NCI-H2107 (cell line): ENCODE measurements at places on chromosomes 2 and 18.

- DNase-seq = no peak
These were observed 23.5 kb downstream of the KDM3A start for GRCh38 chr2:86464652-86465051.

DNA sequence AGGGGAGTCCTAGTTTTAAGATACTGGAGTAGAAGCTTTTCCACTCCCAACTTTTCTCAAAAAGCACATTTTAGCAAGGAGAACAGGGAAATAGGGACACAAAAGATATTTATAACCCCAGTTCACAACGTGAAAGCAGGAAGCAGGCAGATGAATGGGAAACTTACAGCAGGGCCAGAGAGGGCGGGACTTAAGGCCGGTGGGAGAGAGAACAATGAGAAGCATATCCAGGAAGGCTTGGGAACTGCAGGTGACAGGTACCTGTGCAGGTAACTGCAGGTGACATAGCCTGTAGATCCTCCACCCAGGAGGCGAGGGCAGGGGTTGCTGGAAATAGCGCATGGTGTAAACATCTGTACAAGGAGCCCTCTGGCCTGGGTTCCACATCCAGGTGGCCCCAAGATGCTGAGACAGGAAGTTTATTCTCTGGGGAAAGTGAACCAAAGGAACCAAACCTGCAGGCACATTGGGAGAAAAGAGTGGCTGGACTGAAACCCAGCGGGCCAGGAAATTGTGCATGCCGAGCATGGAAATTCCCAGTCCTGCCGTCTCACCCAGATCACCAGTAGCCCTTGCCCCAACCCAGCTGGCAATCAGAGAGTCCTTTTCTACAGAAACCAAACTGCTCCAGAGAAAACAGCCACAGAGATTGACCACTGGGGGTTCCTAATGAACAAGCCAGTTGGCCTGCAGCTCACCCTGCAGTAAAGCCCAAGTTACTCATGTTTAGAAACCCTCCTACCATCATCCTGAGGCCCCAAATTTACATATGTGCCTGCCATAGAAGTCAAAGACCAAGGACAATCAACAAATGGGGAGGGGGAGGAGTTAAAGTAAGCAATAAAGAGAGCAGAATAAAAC, 24.3 kb upstream of the COL6A3 start:
- DNase-seq = no peak

DNA sequence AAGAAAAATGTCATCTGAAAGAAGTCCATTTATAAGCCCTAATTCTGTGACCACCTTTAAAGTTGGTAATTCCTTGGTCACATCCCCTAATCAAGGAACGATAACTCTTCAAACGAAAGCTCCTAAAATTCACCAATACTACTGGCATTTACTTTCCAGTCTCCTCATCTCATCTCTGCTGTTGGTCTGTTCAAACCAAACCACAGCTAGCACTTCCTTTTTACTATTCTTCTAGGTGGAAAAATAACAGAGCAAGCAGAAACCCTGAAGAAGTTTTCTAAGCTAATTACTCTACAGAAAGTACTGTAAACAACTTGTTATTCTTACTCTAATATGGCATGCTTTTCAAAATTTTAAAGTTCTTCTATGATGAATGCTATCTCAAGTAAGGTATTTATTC, 21.6 kb downstream of the TIA1 start:
- DNase-seq = no peak

GRCh38 chr2:188410504-188411235, 119.0 kb downstream of the GULP1 start:
- no peak for DNase-seq

GRCh38 chr2:46135958-46136357, 161.2 kb upstream of the EPAS1 start:
- no peak for DNase-seq

- no peak for DNase-seq
These were observed 4.6 kb upstream of the GALM start for GRCh38 chr2:38661306-38661705.

- DNase-seq = no peak
These were observed 372.0 kb downstream of the GALNT13 start for GRCh38 chr2:154243685-154244084.

DNA sequence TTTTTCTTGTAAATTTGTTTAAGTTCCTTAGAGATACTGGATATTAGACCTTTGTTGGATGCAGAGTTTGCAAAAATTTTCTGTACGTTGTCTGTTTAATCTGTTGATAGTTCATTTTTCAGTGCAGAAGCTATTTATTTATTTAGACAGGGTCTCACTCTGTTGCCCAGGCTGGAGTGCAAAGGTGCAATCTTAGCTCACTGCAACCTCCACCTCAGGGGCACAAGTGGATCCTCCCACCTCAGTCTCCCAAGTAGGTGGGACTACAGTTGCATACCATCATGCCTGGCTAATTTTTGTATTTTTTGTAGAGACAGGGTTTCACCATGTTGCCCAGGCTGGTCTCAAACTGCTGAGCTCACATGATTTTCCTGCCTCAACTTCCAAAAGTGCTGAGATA, 568.2 kb upstream of the REG3G start:
- no peak for DNase-seq

DNA sequence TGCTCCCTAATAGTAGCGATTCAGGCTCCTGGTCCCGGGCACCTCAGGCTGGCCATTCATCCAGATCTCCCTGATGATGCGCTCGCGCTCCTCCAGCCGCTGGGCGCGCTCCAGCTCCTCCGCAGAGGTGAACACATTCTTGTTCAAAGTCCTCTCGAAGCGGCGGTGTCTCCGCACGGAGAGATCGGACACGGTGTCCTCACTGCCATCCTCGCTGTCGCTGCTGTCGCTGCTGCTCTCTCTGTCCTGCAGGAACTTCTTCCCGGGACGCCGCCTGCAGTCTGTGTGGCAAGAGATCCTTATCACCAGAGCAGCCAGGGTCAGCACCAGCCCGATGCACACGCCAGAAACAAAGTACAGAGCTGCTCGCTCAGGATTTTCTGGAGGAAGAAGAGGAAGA, 67.5 kb downstream of the EVA1A start:
- DNase-seq = no peak

- DNase-seq = peak; percentile 33
These were observed 615 bp downstream of the GORASP2 start for GRCh38 chr2:170929686-170930050.

DNA sequence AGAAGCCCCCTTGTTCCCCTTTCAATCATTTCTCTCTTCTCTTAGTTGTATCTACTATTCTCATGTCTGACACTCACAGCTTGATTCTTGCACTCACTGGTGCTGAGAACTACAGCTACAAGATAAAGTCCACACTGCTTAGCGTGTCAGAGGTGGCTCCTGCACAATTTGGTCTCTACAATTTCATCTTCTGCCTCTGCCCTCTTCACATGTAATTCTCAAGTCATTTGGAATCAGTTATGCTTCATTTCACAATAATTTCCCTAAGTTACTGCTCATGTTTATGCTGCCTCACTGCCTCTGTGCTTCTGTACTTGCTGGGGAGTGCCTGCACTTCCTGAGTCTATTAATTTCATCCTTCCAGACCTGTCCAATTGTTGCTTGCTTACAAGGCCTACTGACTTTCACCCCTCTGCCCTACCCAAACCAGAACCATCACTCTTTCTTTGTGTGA, 11.6 kb upstream of the NAB1 start:
- no peak for DNase-seq

DNA sequence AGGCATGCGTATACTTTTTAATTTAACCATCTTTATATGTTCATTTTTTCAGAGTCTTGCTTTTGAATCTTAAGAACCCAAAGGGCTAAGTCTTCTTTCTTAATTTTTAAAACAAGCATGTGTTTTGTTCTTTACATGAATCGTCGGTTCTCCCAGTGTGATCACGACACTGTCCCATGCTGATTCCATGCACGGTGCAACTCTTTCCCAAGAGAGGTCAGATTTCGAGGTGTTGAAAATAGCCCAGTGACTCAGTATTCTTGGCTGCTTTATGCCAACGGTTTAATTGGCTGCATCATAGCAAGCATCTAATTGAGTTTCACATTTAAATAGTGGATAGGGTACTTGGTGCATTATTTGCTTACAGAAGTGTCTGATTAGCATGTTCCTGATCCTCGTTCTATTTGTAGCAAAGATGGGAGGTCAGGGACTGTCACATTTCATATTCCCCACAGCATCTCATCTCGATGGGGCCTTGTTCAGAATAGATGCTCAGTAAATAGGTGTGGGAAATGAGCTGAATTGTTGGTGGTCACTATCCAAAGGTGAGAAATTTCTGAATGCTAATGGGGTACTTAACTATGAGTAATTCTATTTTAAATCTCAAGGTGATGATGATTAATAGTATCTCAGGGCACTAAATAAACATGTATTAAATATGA, 2.8 kb downstream of the NPAS2 start:
- no peak for DNase-seq

DNA sequence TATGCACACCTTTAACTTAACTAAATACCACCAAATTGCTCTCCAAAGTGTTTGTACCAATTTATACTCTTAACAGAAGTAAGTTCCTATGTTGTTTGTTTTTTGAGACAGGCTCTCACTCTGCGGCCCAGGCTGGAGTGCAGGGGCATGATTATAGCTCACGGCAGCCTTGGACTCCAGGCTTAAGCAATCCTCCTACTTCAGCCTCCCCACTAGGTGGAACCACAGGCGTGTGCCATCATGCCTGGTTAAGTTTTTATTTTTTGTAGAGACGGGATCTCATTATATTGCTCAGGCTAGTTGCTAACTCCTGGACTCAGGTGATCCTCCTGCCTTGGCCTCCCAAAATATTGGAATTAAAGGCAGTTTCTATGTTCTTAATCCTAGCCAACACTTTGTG, 13.1 kb upstream of the NAB1 start:
- no peak for DNase-seq

DNA sequence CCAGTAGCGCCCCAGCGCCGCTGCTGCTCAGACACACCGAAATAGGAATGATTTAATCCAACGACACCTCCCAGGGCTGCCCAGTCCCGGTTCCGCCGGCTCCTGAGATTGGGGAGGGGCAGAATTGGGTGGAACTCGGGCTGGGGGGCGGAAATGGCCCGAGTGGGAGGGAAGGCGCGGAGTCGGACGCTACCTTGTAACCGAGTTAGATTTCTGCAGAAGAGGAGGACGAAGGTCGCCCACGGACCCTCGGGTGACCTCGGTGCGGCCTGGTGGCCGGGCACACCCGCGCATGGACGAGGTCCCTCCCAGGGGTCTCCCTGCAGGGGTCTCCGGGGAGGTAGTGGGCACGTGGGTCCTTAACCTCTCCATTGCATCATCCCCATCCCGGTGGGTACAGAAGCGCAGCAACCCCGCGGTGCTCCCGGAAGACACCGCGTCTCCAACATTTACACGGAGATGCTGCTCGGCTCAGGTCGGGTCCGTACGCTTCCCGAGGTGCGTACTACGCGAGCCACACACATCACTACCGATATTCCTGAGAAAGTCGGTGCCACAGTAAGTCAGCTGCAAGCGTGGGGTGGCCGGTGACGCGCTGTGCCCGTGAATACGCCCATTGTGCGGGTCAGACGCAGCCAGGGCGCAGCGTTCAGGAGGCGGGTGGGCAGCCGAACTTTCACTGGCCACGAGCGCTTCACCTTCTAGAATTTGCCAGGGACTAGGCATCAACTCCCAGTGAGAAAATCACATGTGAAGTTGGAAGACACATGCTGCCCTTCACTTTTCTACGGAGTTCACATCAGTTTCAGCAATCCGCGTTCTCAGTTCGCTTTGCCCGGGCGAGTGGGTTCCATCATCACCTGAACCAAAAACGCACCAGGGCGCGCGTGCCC, 3.0 kb downstream of the ZNF516 start:
- no peak for DNase-seq

DNA sequence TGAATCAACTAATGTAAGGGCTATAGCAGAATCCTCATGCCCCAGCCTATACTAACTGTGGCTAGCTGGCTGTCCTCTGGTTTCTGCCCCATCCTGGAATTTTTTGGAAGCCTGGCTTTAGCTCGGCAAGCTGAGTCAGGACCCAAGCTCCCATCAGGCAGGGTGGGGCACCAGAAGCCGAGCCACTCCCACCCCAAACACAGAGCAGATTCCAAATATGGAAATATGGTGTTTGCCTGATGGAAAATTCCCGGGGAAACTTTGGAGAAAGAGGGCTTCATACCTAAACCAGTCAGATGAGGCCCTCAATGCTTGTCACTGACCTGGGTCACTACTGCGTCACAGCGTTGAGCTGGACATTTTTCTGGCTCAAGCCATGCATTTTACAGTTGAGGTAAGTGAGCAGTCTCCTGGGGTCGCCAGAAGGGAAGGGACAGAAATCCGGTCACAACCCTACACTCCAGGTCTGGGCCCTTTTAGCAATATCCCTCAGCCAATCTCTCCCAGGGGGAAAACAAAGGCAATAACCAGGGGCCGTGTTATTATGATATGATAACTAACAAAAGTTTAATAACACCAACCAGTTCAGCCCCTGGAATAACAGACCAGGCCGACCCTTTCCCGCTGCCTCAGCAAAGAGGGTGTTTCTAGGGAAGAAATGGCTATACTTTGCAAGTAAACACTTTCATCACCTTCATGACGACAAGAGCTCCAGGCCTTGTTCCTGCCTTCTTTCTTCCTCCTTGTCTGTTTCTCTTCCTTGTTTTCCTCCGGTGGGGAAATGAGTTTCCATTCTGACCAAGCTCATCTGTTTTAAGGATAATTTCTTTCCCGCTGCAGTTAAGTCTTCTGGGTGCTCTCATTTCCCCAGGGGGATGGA, 37.7 kb downstream of the PSD4 start:
- no peak for DNase-seq

GRCh38 chr2:226463154-226463553, 336.5 kb downstream of the IRS1 start:
- DNase-seq = no peak

DNA sequence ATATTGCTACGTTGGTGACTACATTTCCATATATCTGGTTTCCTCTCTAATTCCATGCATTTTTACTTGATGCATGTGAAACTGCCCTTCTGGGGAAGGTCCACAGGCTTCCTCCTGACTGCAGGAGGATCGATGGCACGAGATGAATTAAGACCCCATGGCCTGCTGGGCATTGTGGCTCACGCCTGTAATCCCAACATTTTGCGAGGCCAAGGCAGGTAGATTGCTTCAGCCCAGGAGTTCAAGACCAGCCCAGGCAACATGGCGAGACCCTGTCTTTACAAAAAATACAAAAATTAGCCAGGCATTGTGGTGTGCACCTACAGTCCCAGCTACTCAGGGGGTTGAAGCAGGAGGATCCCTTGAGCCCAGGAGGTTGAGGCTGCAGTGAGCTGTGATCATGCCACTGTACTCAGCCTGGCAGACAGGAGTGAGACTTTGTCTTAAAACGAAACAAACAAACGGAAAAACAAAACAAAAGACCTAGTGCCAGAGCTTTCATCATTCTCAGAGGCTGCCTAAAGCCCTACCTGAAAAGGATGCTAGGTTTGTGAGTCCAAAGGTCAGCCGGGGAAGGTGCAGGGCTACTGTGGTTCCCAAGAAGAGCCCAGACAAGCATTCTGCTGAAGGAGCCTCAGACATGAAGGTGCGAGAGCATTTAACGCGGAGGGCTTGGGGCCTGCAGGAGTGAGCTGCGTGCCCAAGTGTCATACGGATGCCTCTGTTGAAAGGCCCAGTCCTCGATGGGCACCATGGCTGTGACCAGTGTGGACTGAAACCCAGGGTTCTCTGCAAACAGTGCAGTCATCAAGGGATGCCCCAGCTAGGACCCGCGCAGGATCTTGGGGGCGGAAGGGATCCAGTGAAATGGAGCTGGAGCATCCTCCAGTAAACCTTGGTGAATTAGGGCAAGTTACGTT, 21.6 kb downstream of the GPR55 start:
- DNase-seq = no peak

GRCh38 chr2:85248773-85249509, 78.8 kb downstream of the TGOLN2 start:
- no peak for DNase-seq

GRCh38 chr2:159275111-159275510, 11.4 kb downstream of the WDSUB1 start:
- no peak for DNase-seq

GRCh38 chr18:44887227-44887631, 206.5 kb downstream of the SETBP1 start:
- DNase-seq = no peak

GRCh38 chr2:160085662-160086061, 23.2 kb upstream of the PLA2R1 start:
- no peak for DNase-seq
